NCI-H2107 (cell line): ENCODE measurements at places on chromosomes 16 and 17.

- no peak for DNase-seq
These were observed 790.8 kb upstream of the SOX9 start for GRCh38 chr17:71330099-71330375.

DNA sequence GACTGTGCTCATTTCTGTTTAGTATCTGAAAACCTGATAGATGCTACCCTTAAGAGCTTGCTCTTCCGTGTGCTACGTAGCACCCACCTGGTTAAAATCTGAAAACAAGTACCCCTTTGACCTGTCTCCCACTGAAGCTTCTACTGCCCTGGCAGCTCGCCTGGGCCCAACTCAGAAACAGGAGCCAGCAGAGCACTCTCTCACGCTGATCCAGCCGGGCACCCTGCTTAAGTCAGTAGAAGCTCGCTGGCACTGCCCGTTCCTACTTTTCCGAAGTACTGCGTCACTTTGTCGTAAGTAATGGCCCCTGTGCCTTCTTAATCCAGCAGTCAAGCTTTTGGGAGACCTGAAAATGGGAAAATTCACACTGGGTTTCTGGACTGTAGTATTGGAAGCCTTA lies 18.9 kb downstream of the NTAN1 start:
- no peak for DNase-seq

DNA sequence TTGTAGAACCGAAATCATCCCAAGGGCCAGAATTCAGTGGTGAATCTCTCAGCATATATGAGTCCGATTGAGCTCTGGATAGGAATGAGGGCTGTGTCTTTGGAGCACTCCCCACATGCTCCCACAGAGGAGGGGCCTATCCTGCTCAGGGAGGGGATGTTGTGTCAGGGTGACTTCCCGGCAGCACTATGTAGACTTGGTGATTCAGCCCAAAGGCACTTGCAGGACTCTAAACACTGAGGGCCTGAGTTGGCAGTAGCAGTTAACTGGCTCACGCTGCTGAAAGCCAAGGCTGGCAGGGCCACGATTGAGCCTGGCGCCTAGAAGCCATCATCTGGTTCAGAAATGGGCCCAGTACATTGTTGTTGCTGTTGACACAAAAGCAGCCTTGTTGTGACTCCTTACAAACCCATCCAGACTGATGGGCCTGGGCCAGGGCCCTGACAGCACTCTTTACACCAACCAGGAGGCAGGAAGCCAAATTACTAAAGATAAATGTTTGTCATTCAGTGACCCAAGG lies 31.9 kb downstream of the NMT1 start:
- DNase-seq: no peak

DNA sequence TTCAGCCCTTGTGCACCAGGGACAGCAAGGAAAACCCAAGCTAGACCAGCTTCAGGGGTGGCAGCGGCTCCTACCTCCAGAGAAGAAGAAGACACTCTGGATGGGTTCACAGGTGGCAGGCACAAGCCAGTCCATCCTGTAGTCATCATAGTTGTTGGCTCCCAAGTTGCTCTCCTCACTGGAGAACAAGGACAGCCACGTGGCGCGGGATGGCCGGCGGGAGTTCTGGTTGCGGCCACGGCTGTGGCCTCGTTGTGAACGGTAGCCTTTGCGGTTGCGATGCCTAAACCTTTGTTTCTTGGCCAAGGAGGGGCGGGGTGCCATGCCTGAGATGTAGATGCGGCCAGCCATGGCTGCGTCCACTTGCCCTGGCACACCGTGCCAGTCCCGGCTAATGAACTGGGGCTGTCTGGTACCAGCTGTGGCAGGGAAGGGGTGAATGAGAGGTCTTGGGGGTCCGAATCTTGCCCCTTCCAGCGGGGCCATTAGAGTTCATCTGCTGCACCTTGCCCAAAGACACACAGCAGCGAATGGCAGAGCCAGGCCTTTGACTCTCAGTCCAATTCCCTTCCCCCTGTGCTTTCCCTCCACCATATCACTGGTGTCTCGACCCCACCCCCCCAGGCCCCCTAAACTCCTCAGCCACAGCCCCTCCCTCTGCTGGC lies 2.3 kb downstream of the VTN start:
- DNase-seq: no peak

GRCh38 chr16:86359571-86359970 lies 150.8 kb upstream of the FOXF1 start:
- DNase-seq: no peak

- DNase-seq: no peak
These were observed 544 bp downstream of the CYB561 start for GRCh38 chr17:63445571-63445953.

DNA sequence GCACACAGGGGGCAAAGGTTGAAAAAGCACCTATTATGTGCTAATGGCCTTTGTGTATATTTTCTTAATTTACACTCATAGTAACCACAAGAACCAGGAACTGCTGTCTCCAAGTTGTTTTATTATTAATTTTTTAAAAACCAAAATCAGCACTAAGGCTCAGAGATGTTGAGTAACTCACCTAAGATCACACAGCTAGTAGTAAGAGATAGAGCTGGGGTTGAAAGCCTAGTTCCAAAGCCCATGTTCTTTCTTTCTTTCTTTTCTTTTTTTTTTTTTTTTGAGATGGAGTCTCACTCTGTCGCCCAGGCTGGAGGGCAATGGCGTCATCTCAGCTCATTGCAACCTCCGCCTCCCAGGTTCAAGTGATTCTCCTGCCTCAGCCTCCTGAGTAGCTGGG lies 75.3 kb downstream of the SDK2 start:
- DNase-seq: no peak

- no peak for DNase-seq
These were observed 4.9 kb upstream of the ANKFN1 start for GRCh38 chr17:56148333-56148732.

DNA sequence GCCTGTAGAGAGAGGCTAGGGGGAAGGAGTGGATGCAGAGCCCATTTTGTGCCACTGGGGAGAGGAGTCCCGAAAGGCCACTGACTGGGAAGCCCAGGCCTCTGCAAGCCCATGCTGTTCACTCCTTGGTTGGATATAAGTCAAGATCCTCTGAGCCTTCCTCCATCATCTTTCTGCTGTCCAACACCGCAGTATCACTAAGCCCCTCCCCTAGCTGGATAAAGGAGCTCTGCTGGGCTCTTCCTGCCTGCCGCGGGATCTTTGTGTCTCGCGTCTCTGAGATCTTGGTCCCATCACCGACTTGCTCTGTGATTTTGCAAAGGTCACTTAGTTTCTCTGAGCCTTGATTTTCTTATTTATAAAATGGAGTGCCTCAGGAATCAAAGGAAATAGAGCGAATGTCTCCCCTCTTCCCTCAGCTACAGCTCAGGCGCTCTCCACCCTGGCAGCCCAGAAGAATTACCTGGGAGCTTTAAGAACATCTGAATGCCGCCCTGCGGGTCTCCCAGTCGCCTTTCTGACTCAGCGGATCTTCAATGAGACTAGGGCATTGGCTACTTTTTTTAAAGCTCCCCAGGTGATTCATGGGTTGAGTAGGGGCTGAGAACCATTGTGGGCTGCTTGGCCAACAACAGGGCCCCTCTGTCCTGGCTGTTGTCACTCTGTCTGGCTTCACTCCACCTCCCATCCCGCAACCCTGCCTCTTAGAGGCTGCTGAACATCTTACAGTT lies 25.2 kb upstream of the TMEM220 start:
- no peak for DNase-seq

GRCh38 chr17:54795046-54795445 lies 105.6 kb upstream of the TOM1L1 start:
- no peak for DNase-seq

DNA sequence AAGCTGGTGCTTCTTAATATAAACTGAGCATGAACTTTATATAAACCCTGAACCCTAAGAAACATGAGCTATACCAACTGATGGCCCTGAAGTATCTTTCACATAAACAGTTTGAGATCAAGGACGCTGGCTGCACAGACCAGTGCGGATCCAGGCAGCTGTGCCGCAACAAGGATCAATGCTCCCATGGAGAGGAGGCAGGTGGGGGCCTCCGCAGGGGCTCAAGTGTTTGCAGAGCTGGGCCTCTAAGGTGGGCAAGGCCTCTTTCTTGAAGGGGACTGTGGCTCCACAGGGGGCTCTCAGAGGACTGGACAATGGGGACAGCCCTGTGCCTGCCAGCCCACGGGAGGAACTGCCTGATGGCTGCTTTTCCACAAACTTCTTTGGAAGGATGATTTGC lies 46.0 kb downstream of the NDEL1 start:
- DNase-seq: no peak

GRCh38 chr17:34236281-34236892 lies 18.7 kb upstream of the CCL2 start:
- no peak for DNase-seq

GRCh38 chr16:48434653-48435317 lies 49.6 kb upstream of the SIAH1 start:
- no peak for DNase-seq

DNA sequence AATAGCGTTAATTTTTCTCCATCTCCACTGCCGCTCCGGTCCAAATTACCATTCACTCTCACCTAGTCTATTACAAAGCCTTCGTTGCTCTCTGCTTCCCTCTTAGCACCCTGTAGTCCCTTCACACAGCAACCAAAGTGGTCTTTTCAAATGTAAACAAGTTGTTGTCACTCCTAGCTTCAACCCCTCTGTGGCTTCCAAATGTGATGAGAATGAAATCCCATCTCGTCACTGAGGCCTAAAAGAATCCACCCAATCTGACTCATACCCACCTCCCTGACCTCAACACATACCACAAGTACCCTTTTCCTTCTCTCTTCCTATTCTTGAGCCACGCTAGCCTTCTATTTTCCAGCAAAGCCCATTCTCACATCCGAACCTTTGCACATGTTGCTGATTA lies 2.2 kb upstream of the PELP1 start:
- DNase-seq: no peak

DNA sequence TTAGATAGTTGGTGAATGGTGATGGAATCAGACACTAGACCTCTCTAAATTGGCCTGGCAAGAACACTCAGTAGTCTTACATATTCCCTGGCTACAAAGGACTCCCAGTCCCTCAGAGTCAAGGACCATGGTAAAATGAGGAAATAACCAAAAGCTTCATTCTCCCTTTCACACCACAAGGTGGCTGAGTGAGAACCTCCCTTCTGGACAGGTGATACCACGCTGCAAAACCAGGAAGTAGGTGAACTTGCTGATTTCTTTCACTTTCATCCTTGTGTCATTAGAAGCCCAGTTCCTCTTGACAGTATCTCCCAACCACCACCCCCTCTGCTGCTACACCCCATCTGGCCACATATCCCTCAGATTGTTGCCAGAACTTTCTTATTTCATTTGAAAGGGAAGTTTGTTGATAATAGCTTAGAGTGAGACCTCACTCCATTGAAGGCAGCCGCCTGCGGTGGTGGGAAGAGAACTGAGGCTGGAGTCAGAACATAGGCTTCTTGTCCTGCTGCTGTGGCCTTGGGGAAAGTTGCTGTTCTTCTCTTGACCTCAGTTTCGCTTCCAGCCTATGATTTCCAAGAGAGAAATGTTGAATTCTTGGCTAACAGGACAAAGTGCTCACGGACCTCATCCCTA lies 290.6 kb upstream of the CCL2 start:
- DNase-seq: no peak

- DNase-seq: no peak
These were observed 308.3 kb downstream of the FOXL1 start for GRCh38 chr16:86886651-86887050.

DNA sequence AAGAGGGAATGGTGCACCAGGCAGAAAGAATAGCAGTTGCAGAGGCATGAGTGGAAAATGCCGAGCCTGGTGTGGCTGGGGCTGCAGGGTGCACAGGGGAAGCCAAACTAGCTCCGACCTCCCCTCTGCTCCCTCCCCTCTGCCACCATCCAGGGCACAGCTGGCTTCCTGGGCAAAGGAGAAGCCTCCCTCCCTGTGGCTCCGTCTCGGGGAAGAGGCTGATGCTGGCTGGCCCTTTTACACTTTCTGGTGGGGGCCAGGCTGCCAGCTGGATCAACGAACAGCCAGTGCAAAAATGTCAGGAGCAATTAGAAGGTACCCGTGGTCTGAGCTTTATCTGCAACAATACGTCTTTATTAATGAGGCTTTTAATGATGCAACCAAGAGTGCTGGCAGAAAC lies 37.1 kb upstream of the KCNJ12 start:
- no peak for DNase-seq

- no peak for DNase-seq
These were observed 293.3 kb downstream of the CEP112 start for GRCh38 chr17:65898651-65899050.

DNA sequence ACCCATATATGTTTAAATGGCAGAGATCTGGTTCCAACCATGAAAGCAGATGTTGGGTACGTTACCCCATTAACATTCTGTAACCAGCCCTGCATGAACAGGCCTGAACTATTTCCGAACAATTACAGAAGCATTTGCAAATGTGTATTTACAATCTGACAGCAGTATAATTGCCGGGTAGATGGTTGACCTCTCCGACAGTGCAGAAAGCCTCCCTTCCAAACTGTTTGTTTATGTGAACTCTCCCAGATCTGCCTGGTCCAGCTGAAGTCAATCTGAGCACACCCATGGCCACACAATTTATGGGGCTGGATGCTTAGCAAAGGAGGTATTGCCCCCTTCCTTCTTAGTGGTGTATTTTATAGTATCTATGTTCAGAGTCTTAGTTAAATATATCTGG lies 21.8 kb downstream of the NUDT7 start:
- no peak for DNase-seq

- no peak for DNase-seq
These were observed 25.2 kb downstream of the CD300A start for GRCh38 chr17:74491626-74492025.

GRCh38 chr17:47197821-47198220 lies 8.7 kb upstream of the CDC27 start:
- no peak for DNase-seq

DNA sequence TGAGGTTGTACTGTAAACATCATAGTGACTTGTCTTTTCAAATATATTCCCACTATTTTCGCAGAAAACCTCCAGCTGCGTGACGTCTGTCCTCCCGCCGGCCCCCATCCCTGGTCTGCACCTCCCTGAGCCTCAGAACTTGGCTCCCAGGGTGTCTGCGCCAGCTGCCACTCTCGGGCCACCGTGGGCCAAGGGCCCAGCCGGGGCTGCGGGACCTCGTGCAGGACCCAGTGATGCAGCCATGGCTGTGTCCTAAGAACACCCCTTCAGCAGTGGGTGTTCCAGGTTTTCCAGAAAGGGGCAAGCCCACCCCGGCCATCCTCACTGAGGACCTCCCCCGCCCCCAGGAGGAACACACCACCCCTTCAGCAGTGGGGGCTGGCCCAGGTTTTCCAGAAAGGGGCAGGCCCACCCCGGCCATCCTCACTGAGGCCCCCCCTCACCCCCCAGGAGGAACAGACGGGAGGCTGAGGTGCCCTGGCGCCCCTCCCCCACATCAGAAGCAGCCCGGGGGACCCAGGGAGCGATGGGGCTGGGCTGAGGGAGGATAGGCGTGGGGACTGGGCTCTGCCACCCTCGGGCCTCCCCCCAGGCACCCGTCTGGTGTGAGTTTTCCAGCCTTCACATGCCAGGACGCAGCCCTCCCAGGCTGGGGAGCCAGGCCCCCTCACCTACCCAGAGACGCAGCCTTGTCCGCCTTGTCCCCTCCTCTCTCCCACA lies 12.2 kb upstream of the ZFPM1 start:
- DNase-seq: no peak

DNA sequence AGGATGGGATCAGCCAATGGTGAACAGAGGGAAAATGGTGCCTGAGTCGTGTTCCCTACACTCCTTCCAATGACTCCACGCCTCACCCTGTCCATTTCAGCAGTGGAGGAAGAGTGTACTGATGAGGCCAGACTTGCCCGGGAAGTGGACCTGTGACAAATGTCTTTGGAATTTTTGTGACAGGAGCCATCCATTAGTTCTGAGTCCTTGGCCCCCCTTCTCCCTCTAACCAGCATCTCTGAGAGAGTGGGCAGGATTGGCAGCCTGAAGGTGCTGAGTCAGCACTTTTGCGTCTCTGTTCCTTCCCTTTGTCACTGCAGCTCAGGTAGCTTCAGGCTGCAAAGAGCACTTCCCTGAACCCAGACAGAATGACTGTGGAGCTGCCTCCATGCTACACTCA lies 30.8 kb downstream of the BEAN1 start:
- no peak for DNase-seq
